ENCODE measurements at places on chromosomes 5 and 9.

- no peak for DNase-seq
Observed at GRCh38 chr5:14231890-14232289, 88.7 kb downstream of the TRIO start.

DNA sequence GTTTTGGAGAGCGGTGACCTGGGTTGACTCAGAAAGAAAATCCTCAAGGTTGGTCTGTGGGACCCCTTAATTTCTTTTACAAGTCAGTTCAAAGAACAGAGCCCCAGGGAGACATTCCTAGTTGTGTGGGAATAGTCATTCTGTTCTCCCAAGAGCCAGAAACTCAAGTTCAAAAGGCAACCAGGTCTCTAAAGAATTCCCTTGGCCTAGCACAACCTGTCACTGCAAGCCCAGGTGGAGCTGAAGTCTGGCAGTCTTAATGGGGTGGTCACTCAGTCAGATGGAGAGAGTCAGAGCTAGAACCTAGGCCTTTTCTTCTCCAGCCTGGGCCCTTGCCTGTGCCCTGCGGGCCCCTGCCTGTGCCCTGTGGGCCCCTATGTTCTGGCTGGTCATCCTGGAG lies 37.5 kb upstream of the CDKN2AIPNL start:
- DNase-seq = no peak

DNA sequence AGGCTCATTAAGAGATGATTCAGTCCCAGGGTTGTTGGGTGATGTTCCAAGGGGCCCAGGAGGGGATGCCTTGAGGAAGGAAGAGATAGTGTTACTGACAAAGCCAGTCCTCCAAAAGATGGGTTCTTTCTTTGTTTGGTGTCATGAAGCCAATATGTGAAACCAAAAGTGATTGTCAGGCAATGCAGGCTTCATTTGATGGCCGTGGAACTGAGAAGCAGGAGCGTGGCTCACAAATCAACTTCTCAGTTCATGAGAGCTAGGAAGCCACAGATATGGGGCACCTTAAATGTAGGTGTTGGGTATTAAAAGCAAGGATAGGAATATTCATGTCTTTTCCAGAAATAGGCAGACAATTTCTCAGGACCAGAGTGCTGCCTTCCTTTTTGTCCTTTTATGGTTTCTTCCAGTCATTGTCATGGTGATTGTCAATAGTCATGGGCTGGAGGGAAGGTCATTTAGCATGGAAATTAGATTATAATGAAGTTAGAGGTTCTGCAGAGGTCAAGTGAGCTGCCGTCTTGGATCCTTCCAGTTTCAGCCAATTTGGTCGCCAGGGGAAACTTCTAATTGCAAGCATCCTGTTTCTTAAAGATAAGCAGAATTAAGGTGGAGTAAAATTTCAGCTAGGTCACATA lies 393.0 kb downstream of the NTRK2 start:
- DNase-seq = no peak

DNA sequence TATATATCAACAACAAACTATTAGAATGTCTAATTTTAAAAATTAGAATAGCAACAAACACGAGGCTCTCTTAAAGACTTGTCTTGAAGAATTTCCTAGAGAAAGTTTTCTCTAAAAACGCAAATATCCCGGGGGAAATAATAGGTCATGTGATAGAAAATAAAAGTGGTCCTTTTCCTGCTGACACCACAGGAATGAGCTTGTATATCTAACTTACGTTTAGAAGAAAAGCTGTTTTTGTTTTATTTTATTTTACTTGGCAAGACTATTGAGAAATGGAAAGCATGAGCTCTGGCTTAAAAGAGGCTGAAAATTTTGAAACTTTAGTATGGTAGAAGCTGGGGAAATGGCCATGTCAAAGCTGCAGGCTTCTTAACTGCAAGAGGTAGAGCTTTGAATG lies 465.0 kb downstream of the AGTPBP1 start:
- no peak for DNase-seq

- DNase-seq = no peak
Observed at GRCh38 chr9:73118286-73118685, 33.4 kb upstream of the ANXA1 start.

DNA sequence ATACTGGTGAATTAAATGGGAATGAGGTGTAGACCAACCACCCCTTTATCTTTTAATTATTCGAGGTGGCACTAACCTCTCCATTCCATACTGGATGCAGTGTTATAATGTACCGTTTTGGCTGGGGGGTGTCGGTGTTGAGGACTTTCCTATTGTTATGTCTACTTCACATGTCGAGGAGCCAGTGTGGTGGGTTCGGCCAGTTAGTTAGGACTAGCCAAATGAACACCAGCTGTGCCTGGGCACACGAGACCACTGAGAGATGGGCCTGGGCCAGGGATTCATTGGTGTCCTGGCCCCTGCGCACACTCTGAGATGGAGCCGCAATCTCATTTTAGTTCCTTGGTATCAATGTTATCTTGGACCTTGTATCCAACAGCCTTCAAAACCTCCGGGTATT lies 186.2 kb downstream of the CACNA1B start:
- DNase-seq = no peak

Measured in activated CD4-positive, alpha-beta T cell treated with anti-CD3 and anti-CD28 coated beads for 1 hour (primary cell).